ENCODE measurements at places on chromosomes 13 and 19.
A peak's percentile ranks its signal among the peaks of the same experiment; 100 is the strongest.

DNA sequence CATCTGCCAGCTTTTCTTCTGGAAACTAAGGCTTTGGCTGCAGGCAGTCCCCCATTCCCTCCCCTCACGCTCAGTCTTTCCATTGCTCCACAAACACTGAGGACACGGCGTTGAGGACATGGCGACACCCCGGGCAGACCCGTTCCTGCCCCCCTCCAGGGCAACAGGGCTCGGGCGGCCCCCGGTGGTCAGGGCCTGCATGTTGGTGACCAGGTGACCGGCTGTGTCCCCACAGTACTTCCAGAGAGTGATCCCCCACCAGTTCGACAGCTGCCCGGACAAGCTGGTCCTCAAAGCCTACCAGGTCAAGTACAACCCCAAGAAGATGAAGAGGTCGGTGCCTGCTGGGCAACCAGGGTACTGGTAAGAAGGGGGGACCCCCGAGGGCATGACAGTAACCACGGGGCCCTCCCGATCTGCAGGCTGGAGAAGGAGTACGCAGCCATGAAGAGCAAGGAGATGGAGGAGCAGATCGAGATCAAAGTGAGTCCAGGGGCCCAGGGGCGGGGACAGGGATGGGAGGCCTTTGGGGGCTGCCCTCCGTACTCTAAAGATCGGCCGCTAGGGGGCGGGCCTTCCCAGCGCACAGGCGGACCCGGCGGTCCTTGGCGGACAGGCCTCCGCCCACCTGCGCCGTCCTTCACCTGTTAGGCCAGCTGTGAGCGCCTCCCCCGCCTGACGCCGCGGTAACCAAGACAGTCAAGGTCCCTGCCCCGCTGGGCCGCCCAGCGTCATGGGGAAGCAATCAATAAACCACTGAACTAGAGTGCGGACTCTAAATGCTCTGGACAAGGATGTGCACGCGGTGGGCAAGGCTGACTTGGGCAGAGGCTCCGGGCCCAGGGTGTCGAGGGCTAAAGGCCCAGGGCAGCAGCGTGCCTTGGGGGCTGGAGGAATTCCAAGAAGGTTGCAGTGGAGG, 21.1 kb downstream of the PRR36 start:
- peak; percentile 85 for DNase-seq

GRCh38 chr19:52226652-52227051, 36.8 kb downstream of the PPP2R1A start:
- no peak for DNase-seq

DNA sequence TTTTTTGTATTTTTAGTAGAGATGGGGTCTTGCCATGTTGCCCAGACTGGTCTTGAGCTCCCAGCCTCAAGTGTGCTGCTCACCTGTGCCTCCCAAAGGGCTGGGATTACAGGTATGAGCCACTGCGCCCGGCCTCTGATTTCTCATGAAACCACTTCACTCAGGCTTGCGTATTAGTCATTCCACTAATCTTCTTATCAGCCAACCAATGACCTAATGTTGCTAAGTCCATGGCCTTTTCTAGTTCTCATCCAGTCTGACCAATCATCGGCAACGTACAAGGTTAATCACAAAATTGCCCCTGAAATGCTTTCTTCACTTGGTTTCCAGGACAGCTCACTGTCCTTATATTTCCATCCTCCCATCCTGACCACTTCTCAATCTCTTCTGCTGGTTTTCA, 605.3 kb upstream of the SLC10A2 start:
- DNase-seq: no peak

GRCh38 chr19:4369109-4369887, 25.9 kb downstream of the MPND start:
- DNase-seq: no peak

- DNase-seq: no peak
Observed at GRCh38 chr19:49799798-49800376, 13.2 kb downstream of the FUZ start.

DNA sequence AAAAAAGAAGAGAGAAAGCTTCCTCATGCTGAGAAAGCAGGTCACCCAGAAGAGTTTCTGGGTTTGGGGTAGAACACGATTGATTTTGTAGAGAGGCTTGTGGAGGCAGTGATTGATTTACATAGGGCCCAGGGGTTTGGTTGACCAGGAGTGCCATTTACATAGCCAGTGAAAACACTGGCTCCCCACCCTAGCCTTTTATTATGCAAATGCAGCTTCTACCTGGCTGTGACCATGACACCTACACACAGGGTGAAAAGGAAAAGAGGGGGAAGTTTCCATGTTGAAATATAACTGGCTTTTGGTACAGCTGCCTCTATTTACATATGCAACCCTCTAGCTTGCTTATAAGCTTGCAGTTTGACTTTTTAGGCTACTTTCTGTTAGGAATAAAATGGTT, 62.0 kb downstream of the ZNF100 start:
- DNase-seq: no peak

All from NCI-H1436 (cell line).